Neural cell (in vitro differentiated cells): ENCODE measurements at places on chromosomes 12 and 14. TPM values are rescaled to one million over a fixed set of nuclear protein-coding genes. Genes with fewer than 3 reads are reported as not detected.

ACSM4 gene
- polyA plus RNA-seq, result not detected in 2 replicates

A2ML1 gene
- 0.08 TPM in 1 of 2 replicates, not detected in the other for polyA plus RNA-seq

AHNAK2 gene
- polyA plus RNA-seq, result 0.82 and 1.4 TPM in 2 replicates

CDH24 gene
- polyA plus RNA-seq, result 31.7 and 37.0 TPM in 2 replicates

TAS2R30 gene
- 0.40 and 0.53 TPM in 2 replicates for polyA plus RNA-seq

DHH gene
- polyA plus RNA-seq, result 0.28 and 0.66 TPM in 2 replicates

FOXN4 gene
- 0.14 and 0.30 TPM in 2 replicates for polyA plus RNA-seq

KRT71 gene
- not detected in 2 replicates for polyA plus RNA-seq

DIO3 gene
- 49.2 and 68.3 TPM in 2 replicates for polyA plus RNA-seq

CHPT1 gene
- polyA plus RNA-seq, result 11.9 and 20.5 TPM in 2 replicates

OVCH1 gene
- 0.72 and 0.83 TPM in 2 replicates for polyA plus RNA-seq

ESPL1 gene
- polyA plus RNA-seq, result 0.33 and 4.5 TPM in 2 replicates

DBX2 gene
- polyA plus RNA-seq, result 0.07 and 0.22 TPM in 2 replicates

NEUROD4 gene
- polyA plus RNA-seq, result not detected in 2 replicates

RNF10 gene
- polyA plus RNA-seq, result 139 and 145 TPM in 2 replicates

BHLHE41 gene
- 0.12 TPM in 1 of 2 replicates, not detected in the other for polyA plus RNA-seq

TMEM117 gene
- polyA plus RNA-seq, result 5.3 and 6.0 TPM in 2 replicates

BICD1 gene
- 33.8 and 41.1 TPM in 2 replicates for polyA plus RNA-seq

CMA1 gene
- not detected in 2 replicates for polyA plus RNA-seq

CD27 gene
- polyA plus RNA-seq, result not detected in 2 replicates

LMNTD1 gene
- polyA plus RNA-seq, result not detected in 2 replicates

CCDC175 gene
- polyA plus RNA-seq, result 0.11 TPM in 1 of 2 replicates, not detected in the other

KRT85 gene
- not detected in 2 replicates for polyA plus RNA-seq

KLRG1 gene
- polyA plus RNA-seq, result 3.4 and 4.7 TPM in 2 replicates

CLEC9A gene
- polyA plus RNA-seq, result not detected in 2 replicates

GPR132 gene
- not detected in 2 replicates for polyA plus RNA-seq

FAM161B gene
- polyA plus RNA-seq, result 12.2 and 14.2 TPM in 2 replicates

SERPINA10 gene
- not detected in 2 replicates for polyA plus RNA-seq

PTMS gene
- polyA plus RNA-seq, result 504 and 557 TPM in 2 replicates

NFATC4 gene
- 0.22 and 0.48 TPM in 2 replicates for polyA plus RNA-seq

COA8 gene
- 86.5 and 169 TPM in 2 replicates for polyA plus RNA-seq

RFX4 gene
- 0.22 TPM in 1 of 2 replicates, not detected in the other for polyA plus RNA-seq

KRT72 gene
- polyA plus RNA-seq, result not detected in 2 replicates

ENDOU gene
- polyA plus RNA-seq, result not detected in 2 replicates

ZCRB1 gene
- polyA plus RNA-seq, result 65.3 and 83.9 TPM in 2 replicates

BTG1 gene
- 12.5 and 12.9 TPM in 2 replicates for polyA plus RNA-seq

ERC1 gene
- 7.1 and 10.7 TPM in 2 replicates for polyA plus RNA-seq

CAPZA3 gene
- not detected in 2 replicates for polyA plus RNA-seq

INSM2 gene
- 0.98 and 2.4 TPM in 2 replicates for polyA plus RNA-seq

CMKLR1 gene
- 0.06 TPM in 1 of 2 replicates, not detected in the other for polyA plus RNA-seq

KRT86 gene
- polyA plus RNA-seq, result not detected in 2 replicates

B4GALNT3 gene
- 5.1 and 6.7 TPM in 2 replicates for polyA plus RNA-seq

PPP1R1A gene
- polyA plus RNA-seq, result 28.9 and 29.6 TPM in 2 replicates

PRH1 gene
- polyA plus RNA-seq, result 18.7 and 25.7 TPM in 2 replicates

ACVRL1 gene
- polyA plus RNA-seq, result not detected in 2 replicates

E2F7 gene
- 0.48 and 0.52 TPM in 2 replicates for polyA plus RNA-seq

CCDC177 gene
- 3.2 and 4.3 TPM in 2 replicates for polyA plus RNA-seq

SSPN gene
- 0.26 TPM in 1 of 2 replicates, not detected in the other for polyA plus RNA-seq

NTN4 gene
- polyA plus RNA-seq, result 8.2 and 12.4 TPM in 2 replicates

PLA2G1B gene
- polyA plus RNA-seq, result not detected in 2 replicates

MFAP5 gene
- polyA plus RNA-seq, result not detected in 2 replicates

TSHR gene
- polyA plus RNA-seq, result not detected in 2 replicates

MYO1A gene
- polyA plus RNA-seq, result not detected in 2 replicates

NELL2 gene
- polyA plus RNA-seq, result 41.8 and 46.8 TPM in 2 replicates
